B cell (primary cell): ENCODE measurements at places on chromosomes 13 and 19. TPM values are rescaled to one million over a fixed set of nuclear protein-coding genes. Genes with fewer than 3 reads are reported as not detected.

GRCh38 chr13:20729633-20730585, 26.4 kb downstream of the IL17D start:
- no peak for DNase-seq

- DNase-seq: peak; percentile 57
Observed at GRCh38 chr19:17775245-17775927, 19.6 kb upstream of the B3GNT3 start.

DNA sequence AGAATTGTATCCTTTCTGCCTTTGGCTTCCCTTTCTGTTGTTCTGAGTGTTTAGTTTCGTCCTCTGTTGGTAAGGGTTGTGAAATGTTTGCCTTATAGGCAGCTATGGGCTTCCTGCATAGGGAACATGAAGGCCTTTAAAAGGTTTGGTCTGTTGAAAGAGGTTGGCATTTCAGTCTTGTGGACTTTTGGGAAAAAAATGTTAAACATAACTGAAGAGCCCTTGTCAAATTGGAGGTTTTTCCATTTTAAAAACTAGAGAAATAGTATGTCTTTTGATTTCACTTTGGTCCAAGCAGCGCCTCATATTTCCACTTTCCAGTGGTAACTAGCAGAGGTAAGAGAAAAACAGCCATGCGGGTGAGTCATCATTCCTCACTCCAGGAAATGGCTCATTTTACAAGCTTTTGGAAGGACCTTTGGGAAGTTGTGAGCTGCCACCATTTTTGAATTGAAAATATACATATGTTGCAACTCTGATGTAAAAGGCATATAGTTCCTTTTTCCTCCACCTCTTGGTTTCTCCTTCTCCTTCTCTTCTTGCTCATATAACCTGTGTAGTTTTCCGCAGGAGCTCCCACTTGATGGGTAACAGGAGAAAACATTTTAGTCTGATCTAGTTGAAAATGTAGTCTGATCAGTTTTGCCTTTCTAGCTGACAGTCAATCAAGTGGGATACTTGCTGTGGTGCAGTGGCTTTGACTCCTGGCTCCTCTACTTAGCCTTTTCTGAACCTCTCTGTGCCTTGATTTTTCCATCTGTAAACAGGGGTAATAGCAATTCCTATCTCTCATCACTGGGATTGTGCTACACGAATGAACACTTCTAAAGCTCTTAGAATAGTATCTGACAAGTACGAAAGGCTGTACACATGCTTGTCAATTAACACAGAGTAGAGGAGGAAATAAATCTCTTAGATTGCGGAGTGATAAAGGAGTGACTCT, 23.0 kb downstream of the GPC6 start:
- DNase-seq: no peak

DNA sequence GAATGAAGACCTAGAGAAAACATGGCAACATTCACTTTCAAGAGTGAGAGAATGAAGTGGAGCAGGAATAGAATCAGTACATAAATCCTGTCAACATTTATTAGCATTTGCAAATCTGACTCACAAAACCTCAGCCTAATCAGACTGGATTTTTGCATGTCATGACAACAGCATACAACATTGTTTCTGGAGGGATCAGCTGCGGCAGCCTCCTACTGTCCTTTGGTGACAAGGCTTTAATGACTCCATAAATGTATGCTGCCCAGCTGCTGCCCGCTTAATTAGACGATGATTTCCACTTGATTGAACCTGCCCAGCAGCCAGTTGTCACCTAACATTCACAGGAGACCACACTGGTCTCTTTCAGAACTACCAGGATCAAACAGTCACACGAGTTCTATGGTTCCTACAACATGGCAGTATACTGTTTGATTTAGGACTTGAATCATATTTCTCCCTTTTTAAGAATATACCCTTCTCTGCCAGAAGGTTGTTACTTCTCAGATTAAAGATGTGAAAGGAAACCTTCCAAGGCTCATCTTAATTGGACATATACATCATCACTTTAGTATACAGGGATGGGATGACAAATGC, 9.3 kb downstream of the EBPL start:
- DNase-seq: no peak

DNA sequence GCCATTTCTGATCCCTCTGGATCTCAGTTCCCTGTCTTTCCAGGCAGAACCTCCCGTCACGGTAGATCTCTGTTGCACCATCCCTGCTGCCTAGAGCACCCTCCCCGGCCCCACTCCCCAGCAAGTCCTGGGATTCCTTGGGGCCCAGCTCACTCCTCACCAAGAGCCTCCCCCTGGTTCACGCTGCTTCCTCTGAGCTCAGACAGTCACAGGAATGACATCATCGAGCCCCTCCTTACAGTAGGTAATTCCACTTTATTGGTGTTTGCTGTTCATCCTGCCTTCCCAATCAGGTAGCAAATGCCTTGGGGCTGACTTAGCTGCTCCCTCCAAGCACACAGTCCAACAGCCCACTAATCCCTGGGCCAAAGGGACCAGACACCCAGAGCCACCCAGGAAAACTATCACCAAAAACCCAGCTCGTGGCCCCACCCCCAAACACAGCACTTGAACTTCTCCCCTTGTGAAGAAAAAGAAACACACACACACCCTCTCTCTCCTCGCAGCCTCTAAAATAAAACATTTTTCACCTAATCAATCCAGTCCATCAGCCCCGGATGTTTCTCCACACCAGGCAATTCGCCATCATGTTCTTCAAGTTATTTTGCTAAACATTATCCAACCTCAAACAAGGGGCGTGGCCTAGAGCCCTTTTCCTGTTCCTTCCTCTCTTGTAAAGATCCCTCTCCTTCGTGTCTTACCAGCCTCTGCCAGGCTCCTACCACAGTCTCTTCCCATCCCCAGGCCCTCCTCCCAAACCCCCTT, 2.5 kb downstream of the NAPA start:
- no peak for DNase-seq

- no peak for DNase-seq
Observed at GRCh38 chr19:51204321-51204720, 20.6 kb upstream of the CD33 start.

DNA sequence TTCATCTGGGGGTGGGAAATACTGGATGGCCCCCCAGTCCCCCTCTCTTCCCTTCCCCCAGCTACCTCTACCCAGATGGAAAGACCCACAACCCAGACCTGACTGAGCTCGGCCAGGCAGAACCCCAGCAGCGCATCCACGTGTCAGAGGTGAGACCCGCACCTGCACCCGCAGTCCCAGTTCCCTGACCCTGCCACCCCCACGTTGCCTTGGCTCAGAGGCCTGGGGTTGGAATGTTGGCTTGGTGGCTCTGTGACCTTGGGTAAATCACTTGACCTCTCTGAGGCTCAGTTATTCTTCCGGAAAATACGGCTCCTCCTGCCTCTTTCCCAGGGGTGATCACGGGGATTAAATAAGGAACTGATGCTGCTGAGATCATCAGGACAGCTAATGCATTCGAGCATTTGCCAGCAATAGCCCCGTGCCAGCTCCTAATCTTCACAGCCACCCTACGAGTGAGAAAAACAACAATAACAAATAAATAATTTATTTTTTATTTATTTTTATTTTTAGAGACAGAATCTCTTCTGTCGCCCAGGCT, 12.3 kb downstream of the CBLC start:
- DNase-seq: no peak

GRCh38 chr19:3586707-3587346, 1.5 kb downstream of the GIPC3 start:
- DNase-seq: no peak

- DNase-seq: no peak
Observed at GRCh38 chr13:89900104-89900765, 1447.3 kb upstream of the MIR17HG start.

GRCh38 chr19:46573679-46574498, 27.2 kb upstream of the CALM3 start:
- DNase-seq: no peak

DNA sequence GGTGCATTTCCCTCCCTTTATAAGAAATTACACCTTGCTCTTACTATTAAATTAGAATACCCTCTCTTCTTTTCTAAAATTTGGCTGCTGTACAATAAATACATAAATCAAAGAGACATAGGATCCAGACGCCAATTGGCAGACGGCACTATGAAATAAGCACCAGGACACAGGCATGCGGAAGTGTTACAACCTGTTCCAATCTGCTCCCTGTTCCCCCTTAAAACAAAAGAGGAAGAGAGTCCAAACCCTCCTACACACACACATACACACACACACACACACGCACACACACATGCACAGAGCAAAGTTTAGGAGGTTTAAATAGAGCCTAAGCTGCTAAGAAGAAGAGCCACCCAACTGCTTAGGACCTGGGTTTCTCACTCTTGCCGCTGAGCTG, 75.6 kb upstream of the ZNF507 start:
- DNase-seq: no peak

DNA sequence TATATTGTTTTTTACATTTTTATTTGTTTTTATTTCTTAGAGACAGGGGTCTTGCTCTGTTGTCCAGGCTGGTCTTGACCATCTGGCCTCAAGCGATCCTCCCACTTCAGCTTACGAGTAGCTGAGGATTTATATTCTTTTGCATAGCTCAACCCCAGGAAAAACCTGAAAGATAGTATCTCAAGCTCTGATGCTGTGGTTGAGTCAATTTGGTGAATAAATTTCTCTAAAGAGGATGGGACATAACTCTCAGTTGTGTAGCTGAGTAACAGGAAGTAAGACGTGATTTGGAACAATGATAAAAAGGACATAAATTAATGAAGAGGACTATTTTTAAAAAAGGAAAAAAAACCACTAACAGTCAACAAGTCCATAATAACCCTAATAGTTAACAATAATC, 79.8 kb upstream of the TNFSF11 start:
- DNase-seq: no peak

DNA sequence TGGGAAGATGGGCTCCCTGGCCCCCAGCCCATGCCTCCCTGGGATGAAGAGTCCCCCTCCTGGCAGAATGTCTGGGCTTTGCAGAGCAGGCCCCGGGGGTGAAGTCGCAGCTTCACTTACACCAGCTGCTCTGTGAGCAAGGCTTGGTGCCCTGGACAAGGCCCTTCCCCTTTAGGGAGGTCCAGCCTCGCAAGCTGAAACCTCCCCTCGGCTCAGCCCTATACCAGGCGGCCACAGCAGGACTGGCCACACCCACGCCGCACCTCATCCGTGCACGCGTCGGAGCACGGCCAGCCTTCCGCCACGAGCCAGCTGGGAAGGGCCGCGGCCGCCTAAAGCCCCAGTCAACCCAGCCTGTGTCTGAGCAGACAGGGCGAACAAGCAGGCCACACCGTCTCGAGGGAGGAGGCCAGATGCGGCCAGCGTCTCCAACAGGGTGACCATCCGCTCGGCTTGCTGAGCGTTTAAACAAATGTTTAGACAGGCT, 83.2 kb upstream of the MCF2L start:
- DNase-seq: no peak

DNA sequence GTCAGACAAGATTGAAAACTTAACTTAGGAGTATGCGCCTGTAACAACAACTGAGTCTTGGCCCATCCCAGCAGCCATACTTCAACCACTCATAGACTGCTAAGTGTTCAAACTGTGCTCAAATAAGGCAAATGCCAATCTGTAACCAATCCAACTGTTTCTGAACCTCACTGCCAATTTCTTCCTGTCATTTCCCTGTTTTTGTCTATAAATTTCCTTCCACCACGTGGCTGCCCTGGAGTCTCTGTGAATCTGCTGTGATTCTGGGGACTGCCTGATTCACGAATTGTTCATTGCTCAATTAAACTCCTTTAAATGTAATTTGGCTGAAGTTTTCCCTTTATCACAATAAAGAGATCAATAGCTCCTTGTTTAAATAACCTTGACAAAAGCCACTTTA, 50.8 kb upstream of the FREM2 start:
- DNase-seq: no peak

- DNase-seq: no peak
Observed at GRCh38 chr13:45732916-45733315, 30.8 kb downstream of the CBY2 start.

DNA sequence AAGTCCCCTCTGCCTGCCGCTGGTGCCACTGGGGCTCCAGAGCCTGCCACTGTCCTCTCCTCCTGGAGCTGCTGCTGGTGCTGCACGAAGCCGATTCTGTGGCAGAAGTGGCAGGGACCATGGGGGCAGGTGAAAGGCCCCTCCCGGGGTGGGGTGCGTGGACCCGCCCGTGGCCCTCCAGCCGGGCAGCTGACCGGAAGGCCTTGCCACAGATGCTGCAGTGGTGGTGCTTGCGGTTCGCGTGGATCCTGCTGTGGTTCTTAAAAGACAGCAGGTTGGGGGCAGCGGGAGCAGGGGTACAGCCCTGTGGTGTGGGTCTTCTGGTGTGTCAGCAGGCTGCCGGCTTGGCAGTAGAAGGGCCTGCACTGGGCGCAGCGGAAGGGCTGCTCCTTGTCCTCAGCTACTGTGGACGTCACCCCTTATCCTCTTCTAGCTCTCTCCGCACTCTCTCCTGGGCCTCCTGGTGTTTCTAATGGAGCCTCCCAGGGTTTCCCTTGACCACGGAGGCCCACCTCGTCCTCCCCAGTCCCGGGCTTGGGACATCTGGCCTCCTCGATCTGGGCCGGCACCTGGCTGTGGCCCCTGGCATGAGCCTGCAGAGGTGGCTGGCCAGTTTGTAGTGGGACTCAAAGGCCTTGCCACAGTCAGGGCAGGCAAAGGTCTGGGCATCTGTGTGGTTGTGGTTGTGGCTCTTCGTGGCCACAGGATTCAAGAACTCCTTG, 380.4 kb downstream of the OLFM4 start:
- no peak for DNase-seq

GRCh38 chr13:95902741-95903140, 150.5 kb downstream of the UGGT2 start:
- DNase-seq: no peak

DNA sequence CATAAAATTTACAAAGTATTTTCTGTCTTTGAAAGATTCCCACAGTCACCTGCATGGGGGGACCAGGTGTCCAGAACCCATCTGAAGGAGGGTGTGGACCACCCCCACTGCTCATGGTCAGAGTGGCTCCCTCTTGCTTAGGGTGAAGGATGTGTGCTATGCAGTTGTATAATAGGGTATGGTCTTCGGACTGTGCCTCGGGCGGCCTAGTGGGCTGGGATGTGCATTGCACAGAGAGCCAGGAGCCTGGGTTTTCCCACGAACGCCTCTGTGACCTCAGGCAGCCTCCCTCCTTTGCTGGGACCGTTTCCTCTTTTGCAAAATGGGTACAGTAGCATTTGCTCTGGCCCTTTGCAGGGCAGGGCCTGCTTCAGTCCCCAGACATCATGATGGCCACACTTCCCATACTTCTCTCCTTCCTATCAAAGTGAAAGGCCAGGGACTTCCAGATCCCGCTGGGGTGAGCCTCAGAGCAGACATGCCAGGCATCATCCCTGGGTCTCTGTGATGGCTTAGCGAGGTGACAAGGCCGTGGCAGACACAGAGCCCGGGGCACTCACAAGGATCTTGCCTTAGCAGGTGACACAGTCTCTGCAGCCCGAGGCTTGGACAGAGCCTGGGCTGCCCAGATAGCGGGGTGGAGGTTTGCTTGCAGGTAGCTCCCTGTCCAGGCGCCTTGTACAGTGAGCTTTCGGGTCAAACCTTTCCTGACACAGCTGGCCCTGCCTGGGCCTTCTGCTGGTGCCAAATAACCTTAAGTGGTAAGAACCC, 59.4 kb upstream of the ZNF536 start:
- DNase-seq: no peak

GRCh38 chr19:46160233-46160775, 12.3 kb downstream of the IGFL2 start:
- DNase-seq: no peak

The ZNF724 gene
- 7.9 and 10.0 TPM in 2 replicates for total RNA-seq

The KLK13 gene
- total RNA-seq: not detected in 2 replicates

The LSR gene
- total RNA-seq: 45.3 and 46.5 TPM in 2 replicates

The IGFL1 gene
- not detected in 2 replicates for total RNA-seq

The ZNF543 gene
- 16.7 and 19.6 TPM in 2 replicates for total RNA-seq

The CABP5 gene
- not detected in 2 replicates for total RNA-seq

The OR7D2 gene
- total RNA-seq: 0.07 TPM in 1 of 2 replicates, not detected in the other

The PGLYRP2 gene
- total RNA-seq: not detected in 2 replicates

The BRCA2 gene
- total RNA-seq: 6.0 and 7.5 TPM in 2 replicates

The ADM5 gene
- 5.6 and 8.8 TPM in 2 replicates for total RNA-seq

The LILRA2 gene
- 0.25 TPM in 1 of 2 replicates, not detected in the other for total RNA-seq
